ENCODE measurements at places on chromosomes 7 and 10. TPM values are rescaled to one million over a fixed set of nuclear protein-coding genes. Genes with fewer than 3 reads are reported as not detected.

DNA sequence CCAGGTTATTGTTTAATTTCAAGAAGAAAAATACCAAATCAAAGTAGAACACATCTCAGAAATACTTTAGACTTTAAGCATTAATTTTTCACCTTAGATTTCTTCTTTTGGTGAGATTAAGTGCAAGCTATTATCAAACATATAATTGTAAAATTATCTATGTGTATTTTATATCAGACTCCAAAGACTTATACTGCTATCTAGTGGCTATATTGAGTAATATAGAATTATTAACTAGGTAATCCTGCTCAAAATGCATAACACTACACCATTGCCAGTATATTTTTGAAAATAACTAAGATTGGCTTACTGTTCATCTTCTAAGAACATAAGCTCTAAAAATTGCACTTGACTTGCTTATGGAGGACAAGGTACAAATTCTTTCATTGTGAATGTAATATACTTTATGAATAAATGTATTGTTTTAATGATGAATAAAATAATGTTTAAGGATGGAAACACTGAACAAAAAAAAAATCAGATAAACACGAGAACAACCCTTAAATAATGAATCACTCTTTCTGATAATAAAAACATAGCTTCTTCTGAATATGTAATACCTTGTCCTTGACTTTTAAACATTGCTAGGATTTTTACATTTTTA is 86.7 kb upstream of the GNAI1 start:
- H3K27me3 ChIP-seq: no peaks in the 10 kb centered on the region
- H3K4me1 ChIP-seq: no peaks in the 10 kb centered on the region
- H3K36me3 ChIP-seq: no peaks in the 10 kb centered on the region
- DNase-seq: peak; percentile 44
- no peak overlapping the region for H3K4me3 ChIP-seq

SNX8 gene
- total RNA-seq: 13.2 TPM

DNA sequence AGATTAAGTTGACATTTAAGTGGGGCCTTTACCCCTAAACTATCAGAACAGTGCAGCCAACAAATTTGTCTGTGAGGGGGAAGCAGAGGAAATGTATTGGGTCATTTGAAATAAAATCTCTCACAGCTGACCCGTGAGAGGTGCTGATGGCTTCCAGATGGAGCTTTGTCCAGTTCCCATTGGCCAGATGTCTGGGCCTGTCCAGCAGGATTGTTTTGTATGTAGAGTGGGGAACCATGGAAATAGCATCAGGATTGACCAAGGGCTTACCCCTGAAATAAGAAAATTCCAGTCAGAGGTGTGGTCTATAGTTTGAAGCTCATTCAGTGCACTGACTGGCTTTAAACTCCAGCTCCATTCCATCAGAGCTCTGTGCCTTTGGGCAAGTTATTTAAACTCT is 50.6 kb downstream of the INHBA start:
- DNase-seq: peak; percentile 27
- no peak overlapping the region for H3K4me3 ChIP-seq
- no peak overlapping the region for H3K27ac ChIP-seq
- no peaks in the 10 kb centered on the region for H3K27me3 ChIP-seq
- no peaks in the 10 kb centered on the region for H3K36me3 ChIP-seq

DNA sequence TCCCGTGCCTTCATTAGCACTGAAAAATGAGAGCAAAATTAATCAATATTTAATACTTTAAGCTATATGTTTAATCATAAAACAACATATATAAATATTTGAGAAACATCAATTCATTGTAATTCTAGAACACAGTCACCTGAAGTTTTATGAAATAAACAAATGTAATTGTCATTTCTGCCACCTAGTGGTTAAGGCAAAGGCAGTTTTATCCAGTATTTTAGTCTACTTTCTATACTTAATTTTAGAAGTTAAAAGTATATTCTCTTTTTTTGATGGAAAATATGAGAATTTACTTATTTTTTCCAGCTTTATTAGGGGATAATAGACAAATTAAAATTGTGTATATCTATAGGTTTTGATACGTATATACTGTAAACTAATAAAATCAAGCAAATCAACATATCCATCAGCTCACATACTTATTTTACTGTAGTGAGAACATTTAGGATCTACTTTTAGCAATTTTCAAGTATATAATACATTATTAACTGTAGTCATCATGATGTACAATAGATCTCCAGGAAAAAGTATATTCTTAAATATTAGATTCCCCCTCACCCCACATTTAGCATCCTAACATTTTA is 16.9 kb downstream of the PCGF6 start:
- H3K27ac ChIP-seq: no peak overlapping the region
- peak; percentile 9 for DNase-seq
- H3K36me3 ChIP-seq: no peaks in the 10 kb centered on the region
- H3K4me3 ChIP-seq: no peak overlapping the region

SPDYE5 gene
- not detected for total RNA-seq

GRCh38 chr10:114301951-114302710 is 63.1 kb downstream of the VWA2 start:
- H3K4me1 ChIP-seq: peaks cover 11% of the 10 kb centered on the region
- H3K36me3 ChIP-seq: no peaks in the 10 kb centered on the region
- H3K4me3 ChIP-seq: no peak overlapping the region
- peaks cover 3% of the 10 kb centered on the region for H3K27me3 ChIP-seq
- DNase-seq: no peak
- no peak overlapping the region for H3K27ac ChIP-seq

DYNC1I1 gene
- total RNA-seq: 0.17 TPM

FRAT2 gene
- 5.3 TPM for total RNA-seq

- no peak for DNase-seq
- H3K27me3 ChIP-seq: no peaks in the 10 kb centered on the region
- no peak overlapping the region for H3K4me3 ChIP-seq
Measured at GRCh38 chr7:108368466-108368865, 87.8 kb downstream of the NRCAM start.

GRCh38 chr10:58555170-58555929 is 42.7 kb downstream of the BICC1 start:
- H3K36me3 ChIP-seq: no peaks in the 10 kb centered on the region
- H3K27ac ChIP-seq: no peak overlapping the region
- H3K27me3 ChIP-seq: no peaks in the 10 kb centered on the region
- H3K4me3 ChIP-seq: no peak overlapping the region
- DNase-seq: no peak
- no peaks in the 10 kb centered on the region for H3K4me1 ChIP-seq

- no peak overlapping the region for H3K4me3 ChIP-seq
- no peak for DNase-seq
- no peaks in the 10 kb centered on the region for H3K27me3 ChIP-seq
- H3K36me3 ChIP-seq: no peaks in the 10 kb centered on the region
- H3K4me1 ChIP-seq: peaks cover 3% of the 10 kb centered on the region
Measured at GRCh38 chr10:48651839-48652238, 32.8 kb upstream of the WDFY4 start.

All from fibroblast of lung (primary cell).